ENCODE measurements at places on chromosomes 16 and 17. TPM values are rescaled to one million over a fixed set of nuclear protein-coding genes. Genes with fewer than 3 reads are reported as not detected.

ZNF764 gene
- 2.0 TPM for total RNA-seq

DYNC1LI2 gene
- total RNA-seq = 122 TPM

PLD2 gene
- total RNA-seq = 20.4 TPM

PLLP gene
- total RNA-seq = 0.16 TPM

NAGS gene
- total RNA-seq = 2.2 TPM

ZNF207 gene
- total RNA-seq = 62.3 TPM

MSI2 gene
- total RNA-seq = 15.8 TPM

Data from bronchial smooth muscle cell (primary cell).